ENCODE measurements at places on chromosomes 6 and 20.
A peak's percentile ranks its signal among the peaks of the same experiment; 100 is the strongest.

DNA sequence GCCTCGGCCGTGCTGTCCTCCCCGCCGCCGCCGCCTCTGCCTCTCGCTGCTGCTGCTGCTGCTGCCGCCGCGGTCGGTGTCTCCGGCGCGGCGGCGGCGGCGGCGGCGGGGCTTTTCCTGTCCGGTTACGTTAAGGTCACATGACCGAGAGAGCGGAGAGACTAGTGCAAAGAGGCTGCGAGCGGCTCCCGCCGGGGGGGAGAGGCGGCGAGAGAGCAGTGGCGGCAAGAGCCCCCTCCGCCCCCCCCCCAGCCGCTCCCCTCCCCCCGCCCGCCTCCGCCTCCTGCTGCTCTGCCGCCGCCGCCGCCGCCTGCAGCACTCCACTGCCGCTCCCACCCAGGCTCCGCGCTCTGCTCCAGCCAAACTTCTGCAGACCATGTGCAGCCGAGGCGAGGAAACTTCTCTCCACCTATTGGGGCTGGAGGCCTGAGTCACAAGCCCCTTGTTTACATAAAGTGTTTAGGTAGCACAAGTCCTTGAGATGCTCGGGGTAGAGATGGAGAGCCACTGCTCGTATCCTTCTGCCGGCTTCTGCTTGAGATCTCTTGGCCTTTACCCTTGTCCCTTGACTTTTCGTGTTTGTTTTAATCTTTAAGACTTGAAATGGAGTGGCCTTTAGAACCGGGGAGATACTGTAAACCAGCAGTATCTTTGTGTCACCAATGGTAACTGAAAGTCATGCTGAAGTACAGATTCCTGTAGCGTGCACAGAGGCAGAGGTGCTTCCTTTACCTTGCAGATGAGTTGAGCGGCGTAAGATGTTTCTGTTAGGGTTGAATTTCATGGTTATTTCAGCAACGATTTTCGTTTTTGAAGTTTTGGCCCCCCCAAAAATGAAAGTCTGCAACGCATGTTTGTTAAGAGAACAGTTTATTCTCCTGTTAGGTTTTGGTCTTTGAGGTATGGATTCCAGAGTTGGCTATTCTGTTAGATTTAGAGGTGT, at the start of gene ZBTB2:
TSS of gene ZBTB2 (minus strand) at position 89 of the 943 bp plus-strand sequence. CDS start 17,922 bp downstream, outside the sequence.
- peak; percentile 94 for DNase-seq

DNA sequence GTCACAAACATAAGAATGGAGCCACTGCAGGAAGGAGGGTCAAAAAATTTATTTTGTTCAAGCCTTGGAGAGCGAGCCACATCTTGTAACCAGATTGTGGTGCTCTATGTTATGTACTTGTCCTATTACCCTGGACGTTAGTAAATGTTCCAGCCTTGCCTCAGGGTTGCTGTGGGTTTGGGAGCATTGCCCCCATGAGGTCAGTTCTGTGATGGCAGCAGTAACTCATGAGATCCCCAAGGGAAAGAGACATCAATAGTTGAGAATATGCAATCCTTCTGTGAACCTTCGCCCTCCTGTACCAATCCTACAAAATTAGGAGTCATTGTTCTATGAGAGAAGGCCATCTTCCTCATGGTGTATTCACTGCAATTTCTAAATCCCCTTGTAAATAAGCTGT, 16.4 kb upstream of the CFAP206 start:
- peak; percentile 69 for DNase-seq

- DNase-seq: no peak
Observed at GRCh38 chr6:157887892-157888291, 64.8 kb downstream of the SNX9 start.

DNA sequence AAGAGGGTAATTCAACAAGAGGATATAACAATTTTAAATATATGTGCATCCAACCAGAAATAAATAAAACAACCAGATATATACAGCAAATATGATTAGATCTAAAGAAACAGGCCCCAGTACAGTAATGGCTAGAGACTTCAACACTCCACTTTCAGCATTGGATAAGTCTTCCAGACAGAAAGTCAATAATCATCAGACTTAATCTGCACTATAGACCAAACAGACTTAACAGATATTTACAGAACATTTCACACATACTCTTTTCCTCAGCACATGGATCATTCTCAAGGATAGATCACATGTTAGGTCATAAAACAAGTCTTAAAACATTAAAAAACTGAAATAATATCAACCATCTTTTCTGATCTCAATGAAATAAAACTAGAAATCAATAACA, 62.7 kb upstream of the MTRF1L start:
- no peak for DNase-seq

GRCh38 chr6:155001934-155002333, 6.8 kb downstream of the TIAM2 start:
- DNase-seq: no peak

GRCh38 chr6:170454512-170455285, 98.4 kb downstream of the PSMB1 start:
- DNase-seq: no peak

DNA sequence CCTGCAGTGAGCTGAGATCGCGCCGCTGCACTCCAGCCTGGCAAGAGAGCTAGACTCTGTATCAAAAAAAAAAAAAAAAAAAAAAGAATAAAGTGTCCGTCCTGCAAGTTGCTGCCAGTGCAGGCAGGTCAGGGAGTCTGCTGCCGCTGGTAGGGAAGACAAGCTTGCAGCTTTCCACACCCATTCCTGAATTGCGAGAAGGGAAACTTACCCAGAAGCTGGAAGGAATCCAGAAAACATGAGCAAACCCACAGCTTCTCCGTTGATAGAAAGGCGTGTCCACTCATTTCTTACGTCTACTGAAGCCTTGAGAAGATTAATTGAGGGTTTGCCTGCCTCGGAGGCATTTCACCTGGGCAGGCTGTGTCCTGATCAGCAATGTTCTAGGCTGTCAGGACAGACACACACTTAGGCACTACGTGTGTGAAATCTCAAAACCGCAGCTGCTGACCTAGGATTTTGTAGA, 61.6 kb upstream of the DSP start:
- peak; percentile 98 for DNase-seq

DNA sequence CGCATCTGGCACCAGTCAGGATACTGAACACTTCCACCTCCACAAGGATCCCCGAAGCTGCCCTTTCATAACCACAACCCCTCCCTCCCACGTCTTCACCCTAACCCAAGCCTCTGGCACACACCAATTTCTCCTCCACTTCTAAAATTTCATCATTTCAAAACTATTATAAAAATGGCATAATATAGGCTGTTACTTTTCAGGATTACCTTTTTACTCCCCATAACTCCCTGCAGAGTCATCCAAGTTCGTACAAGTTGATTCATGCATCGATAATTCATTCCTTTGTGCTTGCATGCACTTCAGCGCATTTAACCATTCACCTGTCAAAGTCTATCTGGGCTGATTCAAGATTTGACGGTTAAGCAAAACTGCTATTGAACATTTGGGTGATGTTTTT, 30.6 kb upstream of the LY86 start:
- DNase-seq: no peak

DNA sequence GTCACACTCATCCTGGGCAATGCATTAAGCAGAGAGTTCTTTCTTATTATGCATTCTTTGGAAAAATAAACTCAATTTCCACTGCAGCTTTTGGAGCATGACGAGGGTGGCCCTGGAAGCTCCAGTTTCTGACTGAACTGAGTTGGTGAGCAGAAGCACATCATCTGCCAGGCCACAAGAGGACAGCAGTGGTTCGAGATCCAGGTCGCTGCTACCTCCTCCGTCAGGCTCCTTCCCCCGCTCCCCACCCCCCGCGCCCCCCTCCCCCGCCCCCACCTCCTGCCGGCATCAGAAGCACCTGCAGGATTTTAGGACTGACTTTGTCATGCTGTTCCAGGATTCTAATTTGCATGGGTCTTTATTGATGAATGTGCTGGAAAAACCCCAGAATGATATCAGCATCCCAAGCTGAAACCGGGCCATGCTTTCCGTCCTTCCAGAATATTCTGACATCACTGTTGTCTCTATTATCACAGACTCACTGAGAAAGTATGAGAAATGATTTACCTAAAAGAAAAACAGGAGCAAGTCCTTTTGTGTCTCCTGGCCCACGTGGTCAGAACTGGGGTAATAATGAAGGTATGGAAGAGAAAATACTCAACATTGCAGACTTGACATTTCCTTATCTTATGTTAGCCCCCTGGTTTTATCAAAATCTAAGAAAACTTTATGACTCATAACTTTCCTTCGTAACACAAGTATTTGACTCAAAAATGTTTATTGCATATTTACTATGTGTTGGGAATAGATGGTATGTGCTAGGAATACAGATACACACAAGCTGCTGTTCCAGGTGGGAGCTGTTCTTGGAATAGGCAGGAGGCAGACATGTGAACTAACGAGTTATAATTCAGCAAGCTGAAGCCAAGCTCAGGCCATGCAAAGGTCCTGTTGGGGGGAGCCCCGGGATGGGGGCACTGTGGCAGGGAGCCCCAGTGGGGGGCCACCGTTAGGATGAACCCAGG, 220.2 kb upstream of the EXOC2 start:
- peak; percentile 35 for DNase-seq
